CD4-positive, alpha-beta T cell treated with Interleukin-4 for 4 hours (primary cell): ENCODE measurements at places on chromosomes 2 and 18.
A peak's percentile ranks its signal among the peaks of the same experiment; 100 is the strongest.

DNA sequence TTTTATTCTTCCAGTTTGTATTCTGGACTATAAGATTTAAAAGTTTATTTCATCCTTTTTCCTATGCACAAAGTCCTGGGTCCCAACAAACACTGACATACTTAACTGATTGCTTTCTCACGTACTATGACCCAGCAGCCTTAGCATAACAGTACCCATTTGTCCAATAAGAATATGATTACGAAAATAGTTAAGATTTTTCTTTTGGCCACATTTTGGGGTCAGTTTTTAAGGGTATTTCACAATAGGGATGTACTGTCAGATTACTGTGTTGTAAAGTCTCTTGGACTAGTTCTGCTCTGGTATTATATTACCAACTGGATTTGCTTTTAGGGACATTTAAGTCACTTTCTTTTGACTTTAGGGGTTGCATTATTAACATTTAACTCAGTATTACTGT lies 46.1 kb downstream of the TTC39C start:
- DNase-seq = no peak

DNA sequence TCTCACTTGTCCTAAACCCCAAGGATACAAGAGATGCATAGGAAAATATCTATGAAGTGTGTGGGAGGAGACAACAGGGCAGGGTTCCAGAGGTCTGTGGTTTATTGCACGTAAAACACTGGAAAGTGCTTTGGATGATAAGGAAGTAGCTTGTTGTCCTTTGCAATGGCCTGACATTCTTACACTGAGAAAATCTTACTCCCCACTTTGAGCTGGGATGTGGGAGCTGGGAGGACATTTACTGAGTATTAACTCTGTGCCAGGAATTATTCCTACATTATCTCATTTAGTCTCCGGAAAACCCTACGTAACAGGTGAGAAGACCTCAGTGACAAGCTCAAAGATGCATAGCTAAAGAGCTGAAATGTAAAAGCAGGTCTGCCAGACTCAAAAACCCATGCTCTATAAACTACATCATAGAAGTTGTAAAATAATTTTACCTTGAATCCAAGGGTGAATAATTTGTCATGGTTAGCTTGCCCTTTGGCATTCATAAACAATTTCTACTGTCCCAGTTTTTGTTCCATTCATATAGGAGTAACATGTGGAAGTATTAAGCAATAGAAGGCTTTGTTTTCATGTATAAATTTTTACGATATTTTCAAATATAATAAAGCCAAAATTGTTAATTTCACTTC lies 9.2 kb upstream of the GALNT3 start:
- DNase-seq = no peak

GRCh38 chr2:191571163-191571769 lies 106.7 kb upstream of the NABP1 start:
- peak; percentile 70 for DNase-seq

- DNase-seq = no peak
These were observed 25.3 kb downstream of the MMADHC start for GRCh38 chr2:149562324-149562723.

GRCh38 chr2:159449504-159450124 lies 163.1 kb upstream of the WDSUB1 start:
- DNase-seq = no peak

DNA sequence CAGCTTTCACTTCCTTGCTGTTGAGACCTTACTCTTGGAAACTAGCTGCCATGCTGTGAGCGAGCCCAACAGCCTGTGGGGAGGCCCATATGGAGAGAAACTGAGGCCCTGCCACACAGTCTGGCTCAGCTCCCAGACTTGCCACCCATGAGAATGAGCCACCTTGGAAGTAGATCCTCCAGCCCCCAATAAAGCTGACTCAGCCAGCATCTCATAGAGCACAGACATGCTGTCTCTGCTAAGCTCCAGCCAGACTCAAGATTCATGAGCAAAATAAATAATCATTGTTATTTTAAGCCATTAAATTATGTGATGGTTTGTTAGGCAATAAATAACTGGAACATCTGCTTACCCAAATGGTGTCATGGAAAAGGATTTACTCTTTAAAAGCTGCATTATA lies 53.6 kb upstream of the DDX18 start:
- no peak for DNase-seq

DNA sequence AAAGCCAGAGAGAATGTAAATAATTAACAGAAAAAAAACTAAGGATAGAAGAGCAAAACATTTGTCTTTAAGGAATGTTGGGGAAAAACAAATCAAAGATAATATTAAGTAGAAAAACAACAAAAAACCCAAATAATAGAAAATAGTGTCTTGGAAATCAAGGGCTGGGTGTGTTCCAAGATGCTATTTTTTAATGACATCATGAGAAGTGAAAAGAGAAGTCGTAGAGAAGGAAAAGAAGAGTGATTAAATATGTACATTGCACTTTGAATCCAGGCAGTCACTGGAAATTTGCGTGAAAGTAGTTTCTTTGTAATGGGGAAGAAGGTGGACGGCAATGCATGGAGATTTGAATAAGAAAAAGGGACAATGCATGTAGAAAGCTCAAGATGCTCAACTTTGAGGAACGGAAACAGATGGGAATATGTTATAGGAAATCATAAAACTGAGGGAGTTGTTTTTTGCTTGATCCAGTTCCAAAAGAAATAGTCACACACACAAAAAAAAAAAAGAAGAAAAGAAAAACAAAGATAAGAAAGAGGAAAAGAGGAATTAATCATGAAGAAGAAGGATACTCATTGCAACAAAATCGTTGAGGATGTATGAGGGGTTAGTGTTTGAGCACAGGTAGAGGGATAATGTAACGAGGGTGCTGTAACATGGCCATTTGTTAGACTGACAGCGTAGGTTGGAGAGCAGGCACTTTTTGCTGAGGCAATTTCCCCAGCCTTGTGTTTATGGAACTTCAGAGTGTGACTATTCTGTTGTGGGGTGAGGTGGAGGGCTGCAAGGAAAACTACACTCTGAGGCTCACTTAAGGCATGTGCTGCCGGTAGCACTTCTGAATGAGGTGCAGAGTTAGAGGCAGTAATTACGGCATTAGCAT lies 184.1 kb downstream of the CALCRL start:
- DNase-seq = no peak

- DNase-seq = peak; percentile 67
These were observed 31.3 kb upstream of the SSB start for GRCh38 chr2:169767243-169767888.

DNA sequence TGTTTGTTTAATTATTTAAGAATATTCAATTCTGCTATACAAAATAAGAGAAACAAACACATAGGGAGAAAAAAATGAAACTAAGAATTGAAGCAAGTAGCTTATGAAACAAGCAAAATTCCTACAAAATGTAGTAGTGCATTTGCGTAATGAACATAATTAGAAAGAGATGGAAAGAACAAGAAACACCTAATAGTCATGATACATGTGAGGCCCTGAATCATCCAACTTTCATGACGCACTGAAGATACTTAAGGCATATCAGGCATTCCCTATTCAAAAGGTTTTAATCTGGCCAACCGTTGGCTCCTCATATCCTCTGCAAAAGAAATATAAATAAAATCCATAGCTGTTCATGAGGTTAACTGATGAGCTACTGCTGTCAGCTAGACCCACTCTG lies 14.5 kb upstream of the NAB1 start:
- DNase-seq = no peak

DNA sequence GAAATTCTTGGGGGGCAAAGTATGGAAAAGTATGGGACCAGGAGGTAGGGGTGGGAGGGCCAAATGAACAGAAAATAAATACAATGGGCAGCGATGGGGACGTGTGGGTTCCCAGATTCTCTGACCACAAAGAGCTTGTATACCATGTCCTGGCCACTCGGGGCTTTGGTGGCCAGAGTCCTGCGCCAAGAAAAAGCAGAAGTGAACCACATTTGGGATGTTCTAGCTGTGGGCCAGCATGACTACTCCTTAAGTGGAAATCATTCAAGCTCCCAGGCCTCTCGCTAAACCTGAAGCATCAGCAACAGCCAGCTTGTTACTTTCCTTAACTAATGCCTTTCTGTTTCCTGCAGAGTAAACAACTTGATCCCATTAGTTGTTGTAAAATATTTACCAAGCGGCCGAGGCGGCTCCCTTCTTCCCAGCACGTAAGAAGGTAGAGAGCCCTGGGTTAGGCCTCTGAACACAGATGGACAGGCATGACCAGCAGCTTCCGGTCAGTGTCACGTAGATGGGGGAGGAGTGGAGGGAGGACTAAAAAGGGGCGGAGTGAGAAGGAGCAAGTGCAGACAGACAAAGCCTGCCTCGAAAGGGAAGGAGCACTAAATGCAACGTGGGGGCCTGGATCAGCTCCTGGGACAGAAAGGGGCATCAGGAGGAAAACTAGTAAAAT lies 88.2 kb downstream of the GALNT14 start:
- DNase-seq = no peak

DNA sequence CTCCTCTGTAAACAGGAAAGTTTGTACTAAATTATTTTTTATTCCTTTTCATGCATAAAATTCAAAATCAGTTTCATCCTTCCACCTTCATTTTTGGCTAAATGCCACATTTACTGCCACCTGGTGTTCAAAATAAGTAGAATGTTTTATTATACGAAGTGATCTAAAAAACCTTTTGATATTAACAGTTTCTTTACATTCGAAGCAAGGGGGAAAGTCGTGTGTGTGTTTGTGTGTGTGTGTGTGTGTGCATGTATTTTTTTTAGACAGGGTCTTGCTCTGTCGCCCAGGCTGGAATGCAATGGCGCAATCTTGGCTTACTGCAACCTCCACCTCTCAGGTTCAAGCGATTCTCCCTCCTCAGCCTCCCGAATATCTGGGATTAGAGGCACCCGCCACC lies 9.0 kb upstream of the SCN9A start:
- no peak for DNase-seq

DNA sequence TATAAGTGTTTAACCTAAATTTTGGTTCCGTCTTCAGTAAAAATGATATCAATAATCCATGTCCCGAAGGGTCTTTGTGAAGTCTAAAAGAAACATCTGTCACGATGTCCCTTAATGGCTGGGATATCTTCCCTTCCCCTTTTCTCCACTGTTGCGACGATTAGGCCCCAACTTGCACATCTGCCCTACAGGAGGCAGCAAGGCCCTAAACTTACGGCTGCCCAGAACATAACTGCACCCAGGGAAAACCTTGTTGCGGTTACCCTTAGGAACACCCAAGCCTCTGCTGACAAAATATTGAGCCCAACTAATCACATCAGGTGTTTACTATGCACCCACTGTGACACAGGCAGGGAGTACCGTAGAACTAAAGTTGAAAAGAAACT lies 1.3 kb upstream of the SMAD2 start:
- DNase-seq = peak; percentile 62

DNA sequence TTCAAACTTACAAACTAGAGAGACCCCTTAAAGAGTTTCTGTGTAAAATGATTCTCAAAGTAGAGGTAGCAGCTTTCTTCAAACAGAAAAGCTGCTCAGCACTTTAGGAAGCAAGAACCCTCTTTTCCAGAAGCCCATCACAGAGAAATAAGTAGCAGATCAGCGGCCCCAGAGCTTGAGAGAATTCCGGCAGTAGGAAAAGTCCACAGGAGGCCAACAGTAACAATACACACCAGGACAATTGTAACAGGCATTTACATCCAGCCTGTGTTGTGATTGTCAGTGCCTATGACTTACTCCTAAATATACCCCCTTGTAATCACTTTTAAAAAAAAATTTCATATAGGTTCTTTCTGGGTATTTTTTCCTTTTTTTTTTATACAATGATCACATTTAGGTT lies 161.4 kb upstream of the ACVR2A start:
- no peak for DNase-seq

DNA sequence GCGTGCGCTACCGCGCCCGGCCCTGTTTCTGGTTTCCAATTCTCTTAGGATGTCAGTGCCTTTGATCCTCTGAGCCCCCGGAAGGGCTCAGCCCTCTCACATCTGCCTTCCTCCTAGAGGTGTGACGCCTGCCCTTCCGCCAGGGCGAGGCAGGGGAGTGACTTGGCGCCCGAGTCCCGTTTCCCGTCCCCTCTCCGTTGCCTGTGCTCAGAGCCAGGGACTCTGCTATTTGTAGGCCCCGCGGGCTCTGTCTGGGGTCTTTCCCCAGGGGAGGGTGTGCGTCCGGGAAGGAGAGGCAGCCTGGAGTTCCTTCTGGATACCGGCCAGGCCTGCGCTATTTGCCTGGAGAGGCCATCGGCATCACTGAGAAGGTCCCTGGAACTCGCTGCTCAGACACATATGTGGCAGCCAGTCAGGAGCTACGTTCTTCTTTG lies 103.7 kb upstream of the TAF1B start:
- peak; percentile 48 for DNase-seq

- no peak for DNase-seq
These were observed 76.2 kb upstream of the YWHAQ start for GRCh38 chr2:9707008-9707407.

DNA sequence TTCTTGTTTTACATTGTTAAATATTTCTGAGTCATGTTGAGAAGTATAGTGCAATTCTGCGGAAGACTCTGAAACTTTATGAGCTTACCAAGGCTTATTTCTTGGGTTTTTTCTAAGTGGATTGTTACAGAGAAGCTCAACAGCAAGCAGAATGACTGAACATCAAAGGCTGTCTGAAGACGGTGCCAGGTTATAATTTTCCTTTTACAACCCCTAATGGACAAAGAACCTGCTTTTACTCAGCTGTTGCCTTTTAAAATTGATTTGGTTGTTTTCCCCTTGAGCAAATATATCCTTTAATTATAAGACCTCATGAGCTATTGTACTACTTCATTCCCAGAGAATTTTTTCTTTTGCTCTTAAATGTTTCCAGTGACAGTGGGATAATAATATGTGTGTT lies 41.6 kb downstream of the LAMA3 start:
- DNase-seq = no peak

DNA sequence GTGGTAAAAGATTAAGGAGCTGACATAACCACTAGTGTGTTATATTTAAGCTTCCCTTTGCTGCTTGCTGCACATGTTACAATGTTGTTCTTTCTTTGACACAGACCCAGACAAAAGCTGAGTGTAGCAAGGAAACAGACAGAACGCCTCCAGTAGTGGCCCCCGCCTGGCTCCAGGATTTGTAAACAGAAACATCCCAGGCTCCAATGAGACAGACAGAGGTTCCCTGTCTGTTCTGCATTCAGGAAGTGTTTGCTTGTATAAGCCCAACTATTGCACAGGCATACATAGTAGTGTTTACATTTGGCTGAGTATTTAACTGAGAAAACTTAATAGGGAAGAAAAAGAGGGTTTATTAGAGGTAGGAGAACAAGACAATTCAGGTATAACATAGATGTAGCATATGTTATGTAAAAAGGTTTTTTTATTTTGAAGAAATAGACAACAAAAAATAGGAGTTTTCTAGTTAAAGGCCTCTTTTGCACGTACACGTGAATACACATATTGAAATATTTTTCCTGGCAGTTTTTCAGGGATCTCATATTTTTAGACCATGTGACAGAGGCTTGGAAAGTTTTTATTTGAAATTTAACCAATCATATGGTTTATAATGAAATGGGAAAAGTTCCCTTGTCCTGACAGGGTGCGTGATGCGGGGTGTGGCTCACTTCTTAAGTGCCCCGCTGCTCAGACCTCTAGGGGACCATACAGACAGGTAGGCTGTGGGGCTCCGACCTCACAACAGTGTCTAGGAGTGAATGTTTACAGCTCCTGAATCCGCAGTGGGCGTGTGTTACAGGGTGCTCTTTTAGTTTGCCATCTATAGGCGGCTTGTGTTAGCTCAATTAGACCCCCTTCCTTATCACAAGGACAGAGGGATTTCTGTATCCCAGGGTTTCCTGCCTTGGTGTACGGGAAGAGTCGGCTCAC lies 118.4 kb downstream of the BMPR2 start:
- DNase-seq = no peak
